ENCODE measurements at places on chromosomes 12 and 14.

DNA sequence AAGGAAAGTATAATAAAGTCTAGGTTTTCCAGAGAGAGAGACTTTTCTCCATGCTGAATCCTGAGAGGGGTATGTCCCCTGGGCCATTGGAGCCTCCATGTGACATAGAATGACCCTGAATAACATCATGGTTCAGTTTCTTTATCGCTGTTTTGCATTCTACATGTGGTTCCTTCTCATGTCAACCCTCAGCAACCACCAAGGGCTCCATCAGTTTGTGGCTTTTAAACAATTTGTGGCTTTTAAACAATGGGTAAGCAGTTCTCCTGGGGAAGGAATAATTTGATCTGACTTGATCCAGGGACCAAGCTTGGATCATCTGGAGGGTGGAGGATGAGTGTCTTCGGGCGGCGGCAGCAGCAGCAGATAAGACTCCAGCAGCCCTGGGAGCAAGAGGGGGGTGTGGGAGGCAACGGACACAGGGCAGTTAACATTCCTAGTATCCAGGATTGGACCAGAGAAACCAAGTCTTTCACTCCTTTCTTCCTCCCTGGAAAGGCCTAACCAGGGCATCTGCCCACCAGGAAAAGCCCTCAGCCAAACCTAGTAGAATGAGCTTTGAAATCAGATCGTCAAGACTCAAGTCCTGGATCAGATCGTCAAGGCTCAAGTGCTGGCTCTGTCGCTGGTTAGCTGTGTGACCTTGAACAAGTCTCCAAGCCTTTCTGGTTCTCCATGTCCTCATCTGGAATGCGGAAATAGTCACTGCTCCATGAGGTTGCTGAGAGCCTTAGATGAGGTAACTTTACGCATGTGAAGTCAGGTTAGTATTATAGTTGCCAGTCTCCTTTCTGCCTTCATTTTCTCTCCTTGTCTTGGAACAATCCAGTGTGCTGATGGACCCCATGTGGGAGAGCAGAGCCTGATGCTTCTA lies 27.8 kb upstream of the FAM222A start:
- no peak overlapping the region for H3K27ac ChIP-seq
- H3K36me3 ChIP-seq: no peaks in the 10 kb centered on the region
- DNase-seq: no peak
- H3K4me1 ChIP-seq: no peaks in the 10 kb centered on the region
- H3K4me3 ChIP-seq: no peak overlapping the region

- no peak overlapping the region for H3K27ac ChIP-seq
- no peak overlapping the region for H3K4me3 ChIP-seq
- H3K27me3 ChIP-seq: no peaks in the 10 kb centered on the region
Observed at GRCh38 chr14:31894351-31894750, 182.8 kb upstream of the ARHGAP5 start.

DNA sequence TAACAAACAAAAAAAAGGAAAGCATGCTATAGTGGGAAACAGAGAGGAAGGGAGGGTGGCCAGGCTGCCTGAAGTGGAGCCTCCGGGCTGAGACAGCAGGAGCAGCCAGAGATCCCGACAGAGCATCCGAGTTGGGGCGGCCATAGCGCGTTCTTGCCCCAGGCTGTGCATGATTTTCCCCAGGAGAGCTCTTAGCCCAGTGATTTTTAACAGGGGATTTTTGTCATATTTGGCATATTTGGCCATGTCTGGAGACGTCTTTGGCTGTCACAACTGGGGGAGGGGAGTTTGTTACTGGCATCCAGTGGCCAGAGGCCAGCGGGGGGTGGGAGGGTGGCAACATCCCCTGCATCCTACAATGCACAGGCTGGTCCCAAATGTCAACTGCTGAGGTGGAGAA lies 23.6 kb downstream of the BDKRB1 start:
- no peak for DNase-seq
- no peaks in the 10 kb centered on the region for H3K36me3 ChIP-seq

DNA sequence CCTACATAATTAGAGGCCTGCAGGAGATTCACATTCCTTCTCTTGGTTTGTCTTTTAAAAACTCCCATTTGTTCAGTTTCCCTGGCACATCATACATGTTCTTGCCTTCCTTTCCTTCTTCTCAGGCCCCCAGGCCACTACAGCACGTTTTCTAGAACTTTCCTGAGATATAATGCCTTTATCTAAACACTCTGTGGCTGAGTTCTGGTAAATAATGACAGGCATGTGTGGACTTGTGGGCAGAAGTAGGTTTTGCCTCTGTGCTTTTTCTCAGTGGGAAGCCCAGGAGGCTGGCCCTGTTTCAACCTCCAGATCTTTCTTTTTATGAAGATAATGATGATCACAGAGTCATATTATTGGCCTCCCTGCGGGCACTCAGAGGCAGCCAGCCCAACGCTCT lies 117.2 kb downstream of the TMX1 start:
- DNase-seq: no peak
- no peaks in the 10 kb centered on the region for H3K36me3 ChIP-seq
- peak overlapping the region; percentile 65 for H3K27ac ChIP-seq
- H3K4me1 ChIP-seq: no peaks in the 10 kb centered on the region
- no peaks in the 10 kb centered on the region for H3K27me3 ChIP-seq

DNA sequence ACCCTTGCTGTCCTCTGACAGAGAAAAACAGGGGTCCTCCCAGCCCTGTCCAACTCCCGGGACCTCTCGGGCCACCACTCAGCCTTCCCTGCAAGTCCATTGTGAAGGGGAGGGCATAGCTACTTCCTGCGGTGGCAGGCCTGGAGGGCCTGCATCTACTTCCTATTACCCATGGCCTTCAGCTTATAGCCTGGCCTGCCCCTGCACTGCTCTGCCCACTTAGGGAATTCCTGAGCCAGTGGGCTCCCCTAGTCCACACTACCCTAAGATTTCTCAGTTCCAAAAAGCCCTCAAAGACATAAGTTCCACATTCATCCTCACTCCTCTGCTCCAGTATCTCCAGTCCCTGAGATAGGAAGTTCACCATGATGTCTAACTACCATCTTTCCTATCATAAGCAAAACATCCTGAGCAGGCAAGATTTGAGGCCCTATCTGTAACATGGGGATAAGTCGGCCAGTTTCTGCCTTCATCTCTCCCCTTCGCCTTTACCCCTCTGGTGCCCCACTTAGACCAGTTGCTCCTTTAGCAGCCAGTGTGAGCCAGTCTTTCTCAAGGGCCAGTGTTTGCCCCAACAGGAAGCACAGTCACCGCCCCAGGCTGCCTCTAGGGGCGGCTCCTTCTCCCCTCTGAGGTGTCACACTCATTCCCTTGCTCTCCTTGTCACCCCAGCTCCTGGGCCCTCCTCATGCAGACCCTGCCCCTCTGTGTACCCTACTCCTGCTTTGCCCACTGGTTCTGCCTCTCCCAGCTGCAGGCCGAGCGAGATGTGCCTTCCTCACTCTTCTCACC lies 10.9 kb downstream of the HDAC7 start:
- peak overlapping the region; percentile 99 for H3K27ac ChIP-seq
- no peak for DNase-seq
- H3K4me3 ChIP-seq: peak overlapping the region; percentile 50
- peaks cover 67% of the 10 kb centered on the region for H3K4me1 ChIP-seq

DNA sequence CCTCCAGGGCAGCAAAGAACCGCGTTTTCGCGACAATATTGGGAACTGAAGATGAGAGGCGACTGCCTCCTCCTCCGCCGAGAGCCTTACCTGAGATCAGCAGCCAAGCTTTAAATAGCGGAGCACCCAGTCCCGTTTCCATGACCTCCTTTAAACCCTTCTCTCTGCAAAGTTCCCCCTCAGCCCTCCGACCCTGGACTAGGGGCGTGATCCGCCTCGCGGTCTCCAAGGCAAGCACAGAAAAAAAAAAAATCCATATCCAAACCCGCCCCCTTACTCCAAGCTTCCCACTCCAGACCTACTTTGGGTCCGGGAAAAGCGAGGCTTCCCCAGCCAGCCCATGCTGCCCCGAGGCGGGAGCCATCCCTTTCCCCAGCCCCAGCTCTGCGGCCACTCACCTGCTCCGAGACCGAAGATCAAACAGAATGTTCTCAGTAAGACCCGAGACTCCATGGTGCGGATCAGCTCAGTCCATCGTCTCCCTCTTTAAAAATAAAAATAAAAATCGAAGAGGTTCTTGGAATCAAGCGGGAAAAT lies 630 bp downstream of the NELL2 start:
- peak overlapping the region; percentile 73 for H3K4me3 ChIP-seq
- peaks cover 3% of the 10 kb centered on the region for H3K4me1 ChIP-seq
- no peaks in the 10 kb centered on the region for H3K36me3 ChIP-seq

GRCh38 chr12:104652910-104653309 lies 196.2 kb downstream of the CHST11 start:
- no peaks in the 10 kb centered on the region for H3K4me1 ChIP-seq
- H3K36me3 ChIP-seq: no peaks in the 10 kb centered on the region
- DNase-seq: no peak
- no peak overlapping the region for H3K27ac ChIP-seq

DNA sequence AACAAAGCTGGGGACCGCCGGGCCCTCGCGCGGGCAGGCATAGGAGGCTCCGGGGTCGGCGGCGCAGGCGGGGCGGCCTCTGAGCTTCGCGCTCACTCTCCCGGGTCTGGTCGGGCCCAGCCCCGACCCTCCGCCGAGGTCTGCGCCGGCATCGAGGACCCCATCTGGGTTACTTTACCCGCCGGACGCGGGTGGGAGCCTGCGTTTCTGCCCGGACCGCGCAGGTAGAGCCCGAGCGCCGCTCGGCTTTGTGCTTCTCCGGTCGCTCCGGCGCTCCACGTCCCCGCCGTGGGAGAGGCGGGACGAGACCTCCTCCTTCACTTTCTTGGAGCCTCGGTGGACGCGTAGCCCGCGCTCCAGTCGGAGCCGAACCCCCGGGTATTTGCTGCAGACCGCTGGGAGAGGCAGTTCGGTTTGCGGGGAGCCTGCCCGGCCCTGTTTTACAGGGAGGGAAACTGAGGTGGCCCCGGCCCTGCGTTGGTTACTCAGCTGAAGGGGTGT lies 63.2 kb downstream of the FBXL14 start:
- peaks cover 8% of the 10 kb centered on the region for H3K4me1 ChIP-seq
- H3K4me3 ChIP-seq: peak overlapping the region; percentile 58
- peak overlapping the region; percentile 15 for H3K27ac ChIP-seq
